COLO829 (cell line): ENCODE measurements at places on chromosomes 6 and 20.

DNA sequence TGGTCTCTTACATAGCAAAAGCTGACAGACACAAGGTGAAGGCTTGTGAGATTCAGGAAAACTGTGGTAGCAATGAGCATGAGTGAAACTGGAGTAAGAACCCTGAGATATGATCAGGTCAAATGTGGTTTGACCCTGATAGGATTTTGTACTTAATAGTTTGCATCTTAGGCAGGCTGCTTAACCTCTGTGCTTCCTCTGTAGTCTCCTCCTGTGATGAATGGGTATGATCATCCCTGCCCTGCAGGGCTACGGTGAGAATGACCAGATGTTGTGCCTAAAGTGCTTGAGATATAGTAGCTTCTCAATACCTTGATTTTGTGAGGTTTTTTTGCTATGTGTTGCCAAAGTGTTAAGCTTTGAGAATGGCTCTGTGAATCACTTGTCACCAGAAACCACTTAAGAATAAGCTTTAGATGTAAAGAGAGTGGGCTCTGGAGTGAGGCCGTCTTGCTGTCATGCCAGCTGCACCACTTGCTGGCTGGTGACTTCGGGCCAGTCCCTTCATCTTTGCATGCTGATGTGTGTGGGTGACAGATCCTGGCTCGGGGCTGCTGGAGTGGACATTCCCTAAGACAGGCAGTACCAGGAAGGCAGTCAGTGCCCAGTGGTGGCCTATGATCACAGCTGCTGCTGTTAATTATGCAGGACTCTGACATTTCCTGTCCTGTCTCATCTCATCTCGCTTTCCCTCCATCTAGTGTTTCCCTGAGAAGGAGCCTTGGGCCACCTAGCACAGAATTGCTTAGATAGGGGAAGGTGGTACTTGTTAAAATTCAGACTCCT is 254.7 kb downstream of the NFATC2 start:
- DNase-seq: no peak

DNA sequence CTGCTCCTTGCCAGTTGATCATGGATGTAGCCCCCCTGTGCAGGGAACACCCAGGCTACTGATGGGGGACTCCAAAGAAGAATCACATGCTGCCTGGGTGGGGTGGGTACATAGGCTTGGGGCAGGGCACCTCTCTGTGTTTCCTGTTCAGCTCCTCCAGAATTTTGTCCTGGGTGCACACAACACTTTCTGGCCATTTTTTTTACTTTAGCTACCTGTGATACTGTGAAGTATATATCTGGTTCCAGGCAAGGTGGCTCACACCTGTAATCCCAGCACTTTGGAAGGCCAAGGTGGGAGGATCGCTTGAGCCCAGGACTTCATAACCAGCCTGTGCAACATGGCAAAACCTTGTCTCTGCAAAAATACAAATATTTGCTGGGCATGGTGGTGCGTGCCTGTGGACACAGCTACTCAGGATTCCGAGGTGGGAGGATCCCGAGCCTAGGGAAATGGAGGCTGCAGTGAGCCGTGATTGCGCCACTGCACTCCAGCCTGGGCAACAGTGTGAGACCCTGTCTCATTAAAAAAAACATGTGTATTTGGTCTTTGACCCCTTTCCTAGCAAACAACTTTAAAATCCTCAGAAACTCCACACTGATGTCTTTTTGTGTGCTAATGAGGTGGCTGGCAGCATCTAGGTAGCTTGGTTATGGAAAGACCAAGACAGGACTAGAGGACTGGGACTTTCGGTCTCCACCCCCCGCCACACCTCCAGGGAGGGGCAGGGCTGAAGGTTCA is 14.1 kb downstream of the SLC4A11 start:
- no peak for DNase-seq

GRCh38 chr6:42460883-42461282 is 9.2 kb upstream of the TRERF1 start:
- DNase-seq: no peak

- DNase-seq: no peak
These were observed 306.5 kb upstream of the RSPO3 start for GRCh38 chr6:126812010-126812409.

GRCh38 chr6:141464490-141464889 is 668.2 kb upstream of the GJE1 start:
- no peak for DNase-seq

- no peak for DNase-seq
These were observed 18.0 kb upstream of the PACSIN1 start for GRCh38 chr6:34447910-34448309.

DNA sequence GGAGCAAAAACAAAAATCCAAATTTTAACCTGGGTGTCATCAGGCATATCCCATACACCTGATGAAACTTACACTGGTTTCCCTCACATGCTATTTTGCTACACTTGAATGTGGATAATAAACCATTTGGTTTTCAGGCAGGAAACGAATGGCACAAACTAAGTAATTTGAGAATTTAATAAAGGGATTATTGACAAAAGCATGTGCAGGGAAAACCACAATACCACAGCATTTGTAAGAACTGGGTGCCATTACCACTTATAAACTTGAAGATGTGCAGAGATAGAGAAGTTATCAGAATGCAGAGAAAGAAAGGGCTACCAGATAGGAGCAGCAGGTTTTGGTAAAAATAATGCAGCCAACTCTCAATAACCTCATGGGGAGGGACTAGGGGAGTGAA is 151.2 kb downstream of the RFX6 start:
- no peak for DNase-seq

- DNase-seq: no peak
These were observed 55.2 kb downstream of the EFHC1 start for GRCh38 chr6:52475307-52475706.

DNA sequence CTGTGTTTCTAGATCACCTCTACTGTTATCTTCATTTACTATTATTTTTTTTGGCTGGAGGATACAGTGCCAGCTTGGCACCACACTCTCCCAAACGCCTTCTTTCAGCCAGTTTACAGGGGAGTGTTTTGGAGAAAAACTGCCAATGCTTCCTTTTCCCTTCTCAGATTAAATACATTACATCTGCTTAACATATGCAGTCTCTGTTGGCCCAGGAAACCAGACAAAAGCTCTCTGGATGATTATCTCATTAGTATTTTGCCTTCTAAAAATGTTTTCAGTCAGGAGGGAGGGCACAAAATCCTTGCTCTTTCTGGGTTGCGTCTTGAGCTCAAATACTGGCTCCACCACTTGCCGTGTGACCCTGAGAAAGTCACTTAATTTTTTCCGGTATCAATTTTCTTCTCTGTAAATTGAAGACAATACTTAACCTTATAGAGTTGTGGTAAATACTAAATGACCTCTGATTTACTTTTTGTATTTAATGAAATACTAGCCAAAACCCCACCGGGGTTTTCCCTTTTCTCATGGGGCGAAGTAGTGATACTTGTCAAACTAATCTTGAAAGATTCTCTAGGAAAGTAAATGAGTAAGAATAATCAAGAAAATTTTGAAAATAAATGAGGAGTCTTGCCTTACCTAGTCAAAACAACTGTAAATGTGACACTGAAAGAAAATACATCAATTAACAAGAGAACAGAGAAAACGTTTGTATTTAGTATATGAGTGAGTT is 146.2 kb downstream of the MMS22L start:
- no peak for DNase-seq

DNA sequence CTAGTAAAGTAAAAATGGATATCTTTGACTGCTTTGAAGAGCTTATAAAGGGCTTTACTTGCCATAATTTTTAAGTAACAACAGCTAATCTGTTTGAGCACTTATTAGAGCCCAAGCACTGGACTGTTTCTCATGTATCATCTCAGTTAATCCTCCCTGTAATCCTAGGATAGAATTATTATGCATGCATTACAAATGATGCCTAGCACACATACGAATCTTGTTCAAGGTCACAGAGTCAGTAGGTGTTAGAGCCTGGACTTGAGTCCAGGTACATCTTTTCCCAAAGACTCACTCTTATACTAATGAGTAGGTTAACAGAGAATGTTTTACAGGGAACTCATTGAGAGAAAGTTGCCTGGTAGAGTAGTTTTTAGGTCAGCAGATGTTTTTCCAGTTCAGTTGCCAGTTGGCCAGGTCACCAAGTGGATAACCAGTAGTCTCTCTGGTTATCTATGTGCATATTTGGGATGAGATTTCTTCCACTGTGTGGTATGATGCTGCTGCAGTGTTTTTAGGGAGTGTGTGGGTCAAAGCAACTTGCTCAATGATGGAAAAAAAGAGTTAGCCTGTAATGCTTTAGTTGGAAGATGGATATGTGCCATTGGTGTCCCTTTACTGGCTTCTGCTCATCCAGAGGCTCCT is 32.3 kb upstream of the LAMA4 start:
- no peak for DNase-seq

GRCh38 chr6:16544521-16544920 is 216.7 kb downstream of the ATXN1 start:
- no peak for DNase-seq

DNA sequence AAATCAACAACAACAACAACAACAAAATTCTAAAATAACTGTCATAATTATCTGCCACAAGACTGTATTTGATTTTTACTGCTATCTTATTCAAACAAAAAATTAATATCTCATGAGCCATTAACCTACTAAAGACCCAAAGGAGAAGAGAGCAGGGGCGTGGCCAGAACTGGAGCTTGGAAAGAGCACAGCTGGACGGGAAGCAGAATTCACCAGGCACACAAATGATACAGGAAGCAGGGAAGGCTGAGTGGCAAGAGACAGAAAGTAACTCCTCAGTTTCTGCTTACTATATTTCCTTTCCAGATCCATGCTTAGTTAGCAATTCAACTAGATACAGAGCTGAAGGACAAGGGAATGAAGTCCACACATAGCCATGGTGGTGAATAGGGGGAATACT is 54.4 kb downstream of the FKBP5 start:
- DNase-seq: no peak

DNA sequence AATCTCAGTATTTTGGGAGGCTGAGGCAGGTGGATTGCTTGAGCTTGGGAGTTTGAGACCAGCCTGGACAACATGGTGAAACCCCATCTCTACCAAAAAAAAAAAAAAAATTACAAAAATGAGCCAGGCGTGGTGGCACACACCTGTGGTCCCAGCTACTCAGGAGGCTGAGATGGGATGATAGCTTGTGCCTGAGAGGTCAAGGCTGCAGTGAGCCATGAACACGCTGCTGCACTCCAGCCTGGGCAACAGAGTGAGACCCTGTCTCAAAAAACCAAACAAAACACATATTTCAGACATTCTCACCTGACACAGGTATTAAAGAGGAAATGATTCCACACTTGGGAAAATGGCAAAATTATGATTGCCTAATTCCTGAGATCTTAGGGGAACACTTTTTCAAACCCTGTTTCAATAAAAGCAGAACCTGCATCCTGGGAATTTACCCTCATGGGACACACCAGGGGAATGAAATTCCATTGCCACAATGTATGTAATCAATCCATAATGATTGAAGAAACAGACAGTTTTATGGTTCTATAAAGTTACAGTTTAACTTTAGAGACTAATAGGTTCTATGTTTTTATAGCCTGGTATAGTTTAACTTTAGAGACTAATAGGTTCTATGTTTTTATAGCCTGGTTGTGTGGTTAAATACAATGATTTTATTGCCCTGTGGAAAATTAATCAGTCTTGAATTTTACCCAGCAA is 29.6 kb upstream of the DNAAF9 start:
- no peak for DNase-seq

DNA sequence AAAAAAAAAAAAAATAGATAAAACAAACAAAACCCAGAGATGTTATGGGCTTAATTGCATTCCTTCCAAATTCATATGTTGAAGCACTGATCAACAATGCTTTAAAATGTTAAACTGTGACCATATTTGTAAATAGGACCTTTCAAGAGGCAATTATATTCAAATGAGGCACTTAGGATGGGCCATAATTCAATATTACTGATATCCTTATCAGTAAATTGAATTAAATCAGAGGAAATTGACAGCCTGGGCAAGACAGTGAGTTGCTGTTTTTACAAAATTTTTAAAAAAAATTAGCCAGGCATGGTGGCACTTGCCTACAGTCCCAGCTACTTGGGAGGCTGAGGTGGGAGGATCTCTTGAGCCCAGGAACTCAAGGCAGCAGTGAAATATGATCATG is 364.1 kb downstream of the GJA1 start:
- no peak for DNase-seq

GRCh38 chr6:21491955-21492354 is 101.6 kb upstream of the SOX4 start:
- no peak for DNase-seq

DNA sequence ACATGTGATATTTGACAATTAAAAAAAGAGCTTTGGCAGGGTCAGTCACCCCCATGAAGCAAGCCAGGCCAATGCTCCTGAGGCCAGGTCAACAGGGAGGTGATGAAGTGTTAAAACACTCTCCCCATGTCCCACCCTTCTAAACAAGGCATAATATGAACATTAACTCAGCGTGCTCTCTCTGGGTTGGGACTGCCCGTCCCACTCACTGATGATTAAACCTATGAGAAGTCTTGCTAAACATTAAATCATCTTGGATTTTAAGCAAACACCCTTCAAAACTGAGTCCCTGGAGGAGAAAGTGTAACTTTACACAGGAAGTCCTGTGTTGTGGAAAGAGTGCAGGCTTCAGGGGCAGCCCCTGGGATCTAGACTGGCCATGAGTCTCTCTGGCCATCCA is 558.5 kb downstream of the CD83 start:
- DNase-seq: no peak

DNA sequence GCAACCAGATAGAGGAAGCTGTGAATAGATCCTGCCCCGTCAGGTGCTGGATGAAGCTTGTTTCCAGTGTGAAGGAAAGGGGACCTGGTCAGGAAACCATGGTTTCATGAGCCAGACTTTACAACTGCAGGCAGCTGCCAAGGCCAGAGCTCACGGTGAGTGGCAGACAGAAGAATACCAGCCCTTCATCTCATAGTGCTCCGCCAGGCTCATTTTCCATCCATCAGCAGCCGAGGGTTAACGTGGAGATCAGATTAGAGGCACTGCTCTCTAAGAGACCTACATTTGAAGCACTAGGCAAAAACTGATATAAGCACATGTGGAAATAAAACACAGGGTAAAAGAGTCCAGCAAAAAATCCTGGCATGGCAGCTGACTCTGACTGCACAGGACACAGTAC is 172.4 kb downstream of the CD24 start:
- DNase-seq: no peak

- no peak for DNase-seq
These were observed 111.3 kb downstream of the BTBD9 start for GRCh38 chr6:38528196-38528965.

DNA sequence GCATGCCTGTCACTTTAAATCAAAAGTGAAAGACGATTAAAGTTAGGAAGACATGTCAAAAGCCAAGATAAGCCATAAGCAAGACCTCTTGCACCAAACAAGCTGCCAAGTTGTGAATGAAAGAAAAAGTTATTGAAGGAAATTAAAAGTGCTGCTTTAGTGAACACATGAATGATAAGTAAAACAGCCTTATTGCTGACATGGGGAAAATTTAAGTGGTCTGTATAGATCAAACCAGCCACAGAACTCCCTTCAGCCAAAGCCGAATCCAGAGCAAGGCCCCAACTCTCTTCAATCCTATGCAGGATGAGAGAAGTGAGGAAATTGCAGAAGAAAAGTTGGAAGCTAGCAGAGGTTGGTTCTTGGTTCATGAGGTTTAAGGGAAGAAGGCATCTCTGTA is 9.3 kb upstream of the RIPK1 start:
- no peak for DNase-seq
